ENCODE measurements at places on chromosomes 4 and X.

DNA sequence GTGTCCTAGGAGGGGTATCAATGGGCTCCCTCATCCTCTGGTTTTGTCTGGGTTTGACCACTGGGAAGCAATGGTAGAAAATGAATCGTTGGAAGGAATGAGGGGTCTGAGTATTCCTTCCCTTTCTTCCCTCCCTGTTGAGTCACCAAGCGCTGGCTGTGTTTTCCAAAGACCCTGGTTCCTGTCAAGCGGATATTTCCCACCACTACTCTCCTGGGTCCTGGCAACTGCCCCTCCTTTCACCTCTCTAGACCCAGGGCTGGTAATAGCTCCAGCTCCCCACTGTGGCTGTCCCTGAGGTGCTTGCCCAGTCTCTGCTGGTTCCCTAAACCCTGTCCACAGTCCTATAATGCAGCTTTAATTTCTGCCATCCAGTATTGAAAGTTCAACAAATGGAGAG lies 22.2 kb downstream of the SMIM43 start:
- no peak for DNase-seq

GRCh38 chrX:31715675-31716074 lies 643.8 kb upstream of the FTHL17 start:
- no peak for DNase-seq

DNA sequence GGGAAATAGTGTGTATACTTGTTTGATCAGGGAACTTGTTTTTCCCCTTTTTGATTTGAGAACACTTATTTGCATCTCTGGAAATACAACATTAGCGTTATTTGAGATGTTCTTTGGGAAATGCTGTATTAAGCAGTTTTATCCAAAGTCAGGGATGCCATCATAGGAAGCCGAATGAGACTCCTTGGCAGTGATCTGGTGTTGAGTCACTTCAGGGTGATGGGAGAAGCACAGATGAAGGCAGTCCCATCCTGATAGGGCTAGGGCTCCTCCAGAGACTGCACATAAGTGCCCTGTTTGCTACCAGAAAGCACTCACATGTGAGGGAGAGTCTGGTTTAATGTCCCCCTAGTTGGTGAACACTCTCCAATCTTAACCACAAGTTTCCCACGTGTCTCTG lies 62.3 kb downstream of the IL1RAPL1 start:
- DNase-seq: no peak

GRCh38 chrX:23883737-23884354 lies 23.9 kb downstream of the APOO start:
- DNase-seq: no peak

- DNase-seq: no peak
These were observed 281.4 kb downstream of the ZIC3 start for GRCh38 chrX:137847376-137847775.

- DNase-seq: no peak
These were observed 517.7 kb downstream of the BCOR start for GRCh38 chrX:39580043-39580442.

DNA sequence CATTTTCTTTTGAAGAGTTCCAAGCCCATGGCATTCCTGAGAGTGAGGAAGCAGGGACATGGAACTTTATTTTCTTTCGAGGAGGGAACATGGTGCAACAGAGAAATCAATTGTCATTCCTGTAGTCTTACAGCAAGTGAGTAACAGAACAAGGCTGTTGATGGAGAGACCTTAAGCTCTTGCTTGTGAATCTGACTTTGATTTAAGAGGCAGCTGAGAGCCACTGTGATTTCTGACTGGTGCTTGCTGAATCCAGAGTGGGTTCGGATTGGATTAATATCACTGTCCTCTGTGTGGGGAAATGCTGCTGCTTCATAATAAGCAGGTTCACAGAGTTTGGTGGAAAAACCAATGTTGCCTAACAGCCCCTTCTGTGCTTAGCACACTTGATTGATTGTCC lies 4.7 kb upstream of the ATP1B4 start:
- no peak for DNase-seq

- no peak for DNase-seq
These were observed 162.4 kb downstream of the ASB9 start for GRCh38 chrX:15107367-15107988.

GRCh38 chrX:20452487-20452886 lies 185.8 kb upstream of the RPS6KA3 start:
- no peak for DNase-seq

GRCh38 chr4:141124224-141124623 lies 9.0 kb downstream of the RNF150 start:
- DNase-seq: no peak

GRCh38 chrX:110145854-110146253 lies 142.9 kb downstream of the TMEM164 start:
- no peak for DNase-seq

GRCh38 chr4:157509341-157509740 lies 288.8 kb downstream of the GRIA2 start:
- DNase-seq: no peak

DNA sequence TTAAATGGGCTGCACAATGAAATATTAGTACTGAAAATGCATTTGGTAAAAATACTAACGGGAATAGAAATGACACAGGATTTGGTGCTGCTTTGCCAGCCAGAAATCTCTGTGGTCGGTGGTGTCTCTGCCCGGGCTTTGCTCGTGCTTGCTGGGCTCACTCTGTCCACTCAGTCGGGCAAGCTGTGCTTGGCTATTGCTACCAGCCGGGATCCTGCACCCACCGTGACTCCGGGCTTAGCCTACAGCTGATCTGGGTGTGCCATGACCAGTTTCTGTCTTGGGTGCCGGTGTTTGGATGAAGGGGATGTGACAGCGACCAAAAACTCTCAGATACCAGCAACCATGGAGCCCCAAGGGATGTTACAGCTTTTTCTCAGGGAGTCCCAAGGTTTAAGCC lies 487.7 kb downstream of the TECRL start:
- DNase-seq: no peak

DNA sequence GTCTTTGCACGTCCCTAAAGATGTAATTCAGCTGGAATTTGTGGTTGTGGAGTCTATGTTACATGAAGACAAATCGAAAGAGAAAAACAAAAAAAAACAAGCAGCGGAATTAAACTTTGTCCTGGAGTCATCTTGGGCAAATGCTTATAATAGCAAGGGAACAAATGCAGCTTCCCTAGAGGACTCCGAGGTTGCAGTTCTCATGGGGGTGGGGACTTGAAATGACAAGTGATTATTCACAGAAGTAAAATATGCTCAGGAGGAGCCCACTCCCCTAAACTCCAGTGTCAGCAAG lies 362.4 kb downstream of the ARHGAP24 start:
- DNase-seq: no peak

DNA sequence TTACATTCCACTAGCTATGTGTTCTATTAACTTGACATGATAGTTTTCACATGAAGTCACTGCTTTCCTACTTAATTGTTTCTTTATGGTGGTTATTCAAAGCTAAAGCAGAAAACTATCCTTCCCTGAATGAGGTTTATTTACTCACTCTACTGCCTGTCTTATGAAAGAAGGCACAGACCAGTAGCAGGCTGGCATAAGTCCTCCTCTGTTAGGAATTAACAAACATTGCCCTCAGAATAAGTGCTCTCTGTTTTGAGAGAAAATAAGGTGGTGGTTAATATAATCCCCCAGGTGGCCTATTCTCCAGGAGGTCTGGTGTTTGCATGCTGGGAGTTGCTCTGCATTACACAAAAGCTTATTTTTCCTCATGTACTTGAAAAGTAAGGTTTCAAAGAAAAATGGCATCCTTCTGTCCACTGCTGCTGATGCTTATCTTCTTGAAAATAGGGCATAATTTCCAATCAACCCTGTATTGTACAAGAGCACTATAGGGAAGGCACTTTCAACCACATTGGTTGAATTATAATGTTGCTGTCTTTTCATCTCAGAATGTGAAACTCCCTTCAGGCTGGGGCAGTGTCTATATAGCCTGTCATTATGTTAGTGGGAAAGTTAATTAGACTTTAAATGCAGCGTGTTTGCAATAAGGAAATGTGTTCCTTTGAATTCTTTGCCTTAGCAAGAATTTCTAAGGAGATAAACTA lies 119.7 kb upstream of the TBC1D9 start:
- DNase-seq: no peak

GRCh38 chrX:16722481-16722880 lies 3.1 kb downstream of the SYAP1 start:
- no peak for DNase-seq

GRCh38 chrX:67725471-67725870 lies 181.7 kb downstream of the AR start:
- no peak for DNase-seq

DNA sequence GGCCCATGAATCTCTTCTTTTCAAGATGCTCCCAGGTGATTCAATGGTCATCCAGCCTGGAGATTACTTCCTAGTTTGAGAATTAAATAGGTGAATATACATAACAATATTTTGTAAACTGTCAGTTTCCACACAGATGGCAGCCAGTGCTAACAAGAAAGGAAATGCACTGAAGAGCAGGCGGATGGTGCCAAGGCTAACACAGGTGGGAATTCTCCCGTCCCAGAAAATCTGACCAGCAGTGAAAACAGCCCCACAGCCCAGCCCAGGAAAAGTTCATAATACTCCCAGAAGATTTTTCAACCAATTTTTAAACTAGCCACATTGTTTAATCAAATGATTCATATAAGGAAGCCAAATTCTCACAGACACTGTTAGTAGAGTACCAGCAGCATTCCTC lies 387.2 kb upstream of the GATB start:
- no peak for DNase-seq

GRCh38 chrX:115571712-115572111 lies 10.7 kb downstream of the PLS3 start:
- DNase-seq: no peak

- DNase-seq: no peak
These were observed 372.9 kb downstream of the KLHL13 start for GRCh38 chrX:117743469-117744251.

DNA sequence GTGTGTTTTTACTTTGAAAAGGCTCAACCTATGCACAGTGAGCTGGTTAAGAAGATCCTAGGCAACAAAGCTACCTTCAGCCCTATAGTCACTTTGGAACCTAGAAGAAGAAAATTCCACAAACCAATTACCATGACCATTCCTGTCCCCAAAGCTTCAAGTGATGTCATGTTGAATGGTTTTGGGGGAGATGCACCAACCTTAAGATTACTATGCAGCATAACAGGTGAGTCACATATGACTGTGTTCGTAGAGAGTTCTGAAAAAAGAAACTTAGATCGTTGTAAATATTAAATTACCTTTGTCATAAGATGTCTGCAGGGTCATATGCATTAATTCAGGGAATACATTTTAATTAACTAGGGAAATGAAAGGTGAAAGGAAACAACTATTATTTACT lies 287.1 kb downstream of the ANK2 start:
- DNase-seq: no peak

- no peak for DNase-seq
These were observed 96.5 kb upstream of the MAOA start for GRCh38 chrX:43559644-43560043.

DNA sequence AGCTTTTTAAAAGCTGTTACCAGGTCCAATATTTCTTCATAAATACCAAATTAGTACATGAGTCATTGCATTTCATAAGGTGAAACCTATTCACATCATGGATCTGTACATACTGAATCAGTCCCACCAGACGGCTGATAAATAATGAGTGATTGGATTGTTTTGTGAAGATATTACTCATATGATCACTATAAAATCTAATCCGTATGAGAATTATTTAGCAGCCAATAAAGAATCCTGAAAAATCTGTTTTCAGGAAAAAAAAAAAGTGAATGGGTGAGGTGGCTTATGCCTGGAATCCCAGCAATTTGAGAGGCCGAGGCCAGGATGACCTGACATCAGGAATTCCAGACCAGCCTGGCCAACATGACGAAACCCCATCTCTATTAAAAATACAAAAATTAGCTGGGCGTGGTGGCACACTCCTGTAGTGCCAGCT lies 438.1 kb downstream of the INPP4B start:
- DNase-seq: no peak

DNA sequence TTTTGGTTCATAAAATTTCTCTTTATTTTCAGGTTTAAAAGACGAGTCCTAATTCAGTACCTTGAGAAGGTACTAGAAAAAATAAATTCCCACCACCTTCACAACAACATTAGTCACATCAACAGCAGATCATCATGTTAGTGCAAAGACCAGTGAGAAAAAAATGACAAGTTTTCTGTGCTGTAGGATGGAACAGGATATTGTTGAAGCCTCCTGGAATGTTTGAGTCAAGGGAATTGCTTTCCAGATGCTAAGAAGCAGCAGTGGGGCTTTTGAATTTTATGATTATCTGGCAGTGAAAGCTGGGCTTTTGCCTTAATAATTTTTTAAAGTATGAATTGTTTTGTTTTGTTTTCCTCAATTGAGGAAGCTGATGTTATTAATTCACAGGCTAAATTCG lies 61.0 kb downstream of the INTS6L start:
- DNase-seq: no peak

GRCh38 chrX:132592880-132593279 lies 104.0 kb upstream of the MBNL3 start:
- no peak for DNase-seq

GRCh38 chrX:115367951-115368350 lies 78.4 kb downstream of the LUZP4 start:
- DNase-seq: no peak

DNA sequence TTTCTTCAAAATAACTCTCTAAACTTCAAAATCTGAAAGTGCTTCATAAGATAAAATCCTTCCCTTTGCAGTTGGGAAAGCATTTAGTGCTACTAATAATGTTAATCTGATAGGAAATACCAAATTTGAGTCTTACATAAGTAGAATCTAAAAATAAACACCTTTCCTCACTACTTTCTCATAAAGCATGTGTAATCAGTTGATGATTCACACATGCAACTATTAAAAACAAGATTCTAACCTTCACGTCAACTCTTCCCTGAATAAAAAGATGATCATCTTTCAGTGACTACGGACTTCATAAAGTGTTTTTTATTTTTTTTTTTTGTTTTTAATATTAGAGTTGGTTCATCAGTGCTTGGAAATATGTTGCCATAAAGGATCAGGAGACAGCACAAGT lies 172.6 kb downstream of the ACTRT1 start:
- DNase-seq: no peak

DNA sequence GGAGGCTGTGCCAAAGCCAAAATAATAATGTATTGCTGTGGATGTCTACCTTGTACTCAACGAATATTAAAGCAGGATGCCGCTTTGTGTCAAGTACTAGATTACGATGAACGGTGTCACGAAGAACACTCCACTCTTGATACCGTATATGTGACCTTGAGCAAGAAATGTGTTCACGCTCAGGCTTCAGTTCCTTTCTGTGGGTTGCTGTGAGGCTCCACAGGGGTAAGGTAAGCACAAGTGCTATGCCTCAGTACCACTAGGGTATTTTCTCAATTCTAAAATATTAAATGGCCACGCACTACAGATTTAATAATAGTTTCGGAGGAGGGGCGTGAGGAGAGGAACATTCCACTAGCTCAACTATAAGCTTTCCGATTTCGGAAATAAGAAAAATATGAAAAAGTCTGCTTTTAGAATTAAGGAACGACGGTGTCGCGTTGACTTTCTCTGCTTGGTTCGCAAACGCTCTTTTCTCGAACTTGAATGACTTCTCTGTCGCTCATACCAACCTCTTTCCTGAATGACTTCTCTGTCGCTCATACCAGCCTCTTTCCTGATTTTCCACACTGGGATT lies 607 bp upstream of the SCOC start:
- peak; percentile 4 for DNase-seq
